Mesenteric fat pad (tissue), 1 donor: ENCODE measurements at places on chromosomes 4 and X. TPM values are rescaled to one million over a fixed set of nuclear protein-coding genes. Genes with fewer than 3 reads are reported as not detected.

The IBSP gene
- total RNA-seq, result not detected

DNA sequence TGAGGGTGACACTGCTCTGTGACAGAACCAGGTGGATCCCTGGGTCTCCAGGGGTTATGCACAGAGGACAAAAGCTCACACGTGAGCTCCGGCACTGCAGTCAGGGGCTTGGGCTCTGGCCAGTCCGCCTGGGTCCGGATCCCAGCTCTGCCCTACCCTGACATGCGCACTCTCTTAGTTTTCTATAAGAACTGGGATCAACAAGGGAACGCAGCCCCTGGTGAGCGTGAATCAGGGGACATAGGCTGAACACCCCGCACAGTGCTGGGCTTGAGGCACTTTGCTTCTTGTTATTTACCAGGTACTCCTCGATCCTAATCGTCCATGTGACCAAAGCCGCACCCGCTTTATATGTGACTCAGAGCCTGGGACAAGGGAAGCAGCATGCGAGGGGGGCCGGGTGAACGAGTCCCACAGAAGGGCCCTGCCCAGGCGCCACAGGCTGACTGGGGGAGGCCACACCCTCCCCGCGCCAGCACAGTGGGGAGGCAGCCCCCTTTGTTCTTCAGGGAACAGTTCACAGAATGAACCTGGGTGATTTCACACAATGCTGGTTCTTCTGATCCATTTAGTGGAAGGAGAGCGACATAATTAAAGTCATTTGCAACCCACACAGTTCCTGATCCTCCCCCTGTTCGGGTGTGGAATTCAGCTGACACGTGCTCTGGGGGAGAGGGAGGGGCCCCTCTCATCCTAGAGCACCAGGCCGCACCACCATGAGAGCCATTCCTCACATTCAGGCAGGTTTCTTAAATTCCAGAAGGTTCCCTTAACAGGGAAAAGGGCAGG lies 55.5 kb downstream of the WFS1 start:
- no peak for DNase-seq

The HPGD gene
- total RNA-seq, result 12.9 TPM

DNA sequence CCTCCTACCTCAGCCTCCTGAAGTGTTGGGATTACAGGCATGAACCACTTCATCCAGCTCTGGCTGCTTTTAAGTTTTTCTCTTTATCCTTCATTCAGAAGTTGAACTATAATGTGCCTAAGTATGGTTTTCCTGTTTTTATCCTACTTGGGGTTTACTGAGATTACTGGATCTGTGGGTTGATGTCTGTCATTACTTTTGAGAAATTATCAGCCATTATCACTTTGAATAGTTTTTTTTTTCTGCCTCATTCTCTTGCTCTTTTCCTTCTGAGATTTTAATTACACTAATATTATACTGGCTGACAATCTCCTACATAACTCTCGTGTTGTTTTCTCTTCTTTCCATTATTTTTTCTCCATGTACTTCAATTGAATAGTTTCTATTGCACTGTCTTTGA lies 47.6 kb upstream of the MORC4 start:
- DNase-seq, result no peak
